Thoracic aorta (tissue), 2 donors: ENCODE measurements at places on chromosomes 13 and 19.

DNA sequence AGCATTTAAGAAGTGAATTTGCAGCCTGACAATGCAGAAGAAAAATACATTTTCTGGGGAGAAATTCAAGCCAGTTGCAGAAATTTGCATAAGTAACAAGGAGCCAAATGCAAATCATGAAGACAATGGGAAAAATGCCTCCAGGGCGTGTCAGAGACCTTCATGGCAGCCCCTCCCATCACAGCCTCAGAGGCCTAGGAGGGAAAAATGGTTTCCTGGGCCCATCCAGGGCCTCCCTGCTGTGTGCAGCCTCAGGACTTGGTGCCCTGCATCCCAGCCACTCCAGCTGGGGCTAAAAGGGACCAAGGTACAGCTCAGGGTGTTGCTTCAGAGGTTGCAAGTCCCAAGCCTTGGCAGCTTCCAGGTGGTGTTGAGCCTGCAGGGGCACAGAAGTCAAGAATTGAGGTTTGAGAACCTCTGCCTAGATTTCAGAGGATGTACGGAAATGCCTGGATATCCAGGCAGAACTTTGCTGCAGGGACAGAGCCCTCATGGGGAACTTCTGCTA is 16.7 kb upstream of the ITM2B start:
- peaks cover 7% of the 10 kb centered on the region for H3K4me1 ChIP-seq
- H3K27me3 ChIP-seq: no peaks in the 10 kb centered on the region
- no peak overlapping the region for H3K27ac ChIP-seq
- no peaks in the 10 kb centered on the region for H3K36me3 ChIP-seq
- no peak overlapping the region for H3K4me3 ChIP-seq

- H3K27ac ChIP-seq: no peak overlapping the region
- no peak for DNase-seq
- H3K4me3 ChIP-seq: no peak overlapping the region
- H3K27me3 ChIP-seq: no peaks in the 10 kb centered on the region
Observed at GRCh38 chr19:19256072-19256969, 16.8 kb downstream of the TM6SF2 start.

DNA sequence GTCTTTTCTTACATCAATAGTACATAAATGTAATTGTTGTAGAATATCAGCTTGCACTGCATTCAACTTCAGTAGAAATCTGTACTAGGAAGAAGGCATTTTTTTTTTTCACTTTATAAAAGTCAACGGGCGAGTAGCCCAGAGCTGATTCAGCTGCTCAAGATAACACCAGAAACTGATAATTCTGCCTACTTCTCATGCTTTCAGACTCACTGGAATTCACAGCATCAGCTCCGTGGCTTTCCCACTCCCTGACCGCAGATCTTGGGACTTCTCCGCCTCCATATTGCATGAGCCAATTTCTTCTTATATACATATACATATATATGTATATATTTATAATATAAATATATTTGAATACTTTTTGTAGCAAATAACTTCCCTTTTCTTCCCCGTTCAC is 263.1 kb upstream of the RXFP2 start:
- no peak overlapping the region for H3K4me3 ChIP-seq
- H3K4me1 ChIP-seq: no peaks in the 10 kb centered on the region
- DNase-seq: no peak
- no peaks in the 10 kb centered on the region for H3K27me3 ChIP-seq
- no peaks in the 10 kb centered on the region for H3K36me3 ChIP-seq

GRCh38 chr19:9934132-9934950 is 2.0 kb downstream of the OLFM2 start:
- DNase-seq: no peak
- H3K27ac ChIP-seq: no peak overlapping the region
- H3K4me1 ChIP-seq: peaks cover 31% of the 10 kb centered on the region
- no peaks in the 10 kb centered on the region for H3K27me3 ChIP-seq
- H3K36me3 ChIP-seq: no peaks in the 10 kb centered on the region
- no peak overlapping the region for H3K4me3 ChIP-seq
